ENCODE measurements at places on chromosomes 12 and 14.
A peak's percentile ranks its signal among the peaks of the same experiment; 100 is the strongest.

- DNase-seq: peak; percentile 85
These were observed at the start of gene STXBP6 for GRCh38 chr14:25049568-25050268. TSS of gene STXBP6 (minus strand) at chr14:25050147. CDS start at chr14:24974818, 75,329 bp downstream.

GRCh38 chr14:24940213-24940783 lies 109.6 kb downstream of the STXBP6 start:
- no peak for DNase-seq

DNA sequence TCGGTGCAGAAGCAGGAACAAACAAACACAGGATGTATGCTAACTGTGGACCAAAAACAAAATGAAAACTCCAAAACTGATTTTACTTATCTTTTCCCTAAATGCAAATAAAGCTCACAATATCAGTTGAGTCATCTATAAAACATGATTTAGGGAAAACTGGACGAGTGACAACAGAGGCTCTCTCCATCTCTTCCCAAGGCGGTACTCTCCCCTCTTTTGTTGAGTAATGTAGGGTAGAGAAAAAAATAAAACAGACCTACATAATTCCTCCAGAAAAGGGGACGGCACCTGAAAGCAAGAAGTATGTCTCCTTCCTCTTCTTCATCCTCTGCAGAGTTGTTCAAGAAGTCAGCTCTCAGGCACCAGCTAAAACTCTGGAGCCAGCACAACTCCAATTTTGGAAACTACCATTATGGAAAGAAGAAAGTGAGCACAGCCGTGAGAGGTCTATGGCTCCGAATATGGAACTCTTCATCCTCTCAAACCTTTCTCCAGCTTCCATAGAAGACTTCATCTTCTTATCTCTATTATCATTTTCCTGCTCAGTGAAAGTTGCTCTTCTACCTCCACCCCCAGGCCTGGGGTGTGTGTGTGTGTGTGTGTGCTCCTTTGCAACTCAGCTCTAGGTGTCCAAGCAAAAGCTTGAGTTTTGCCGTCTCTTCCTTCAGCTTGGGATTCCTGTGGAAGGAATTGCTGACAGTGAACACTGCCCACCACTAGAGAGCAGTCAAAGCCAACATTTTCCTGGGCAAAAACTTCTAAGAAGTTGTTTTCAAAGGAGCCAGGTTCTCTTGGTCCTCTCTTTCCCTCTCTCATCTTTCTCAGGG lies 155.4 kb downstream of the DIO2 start:
- peak; percentile 82 for DNase-seq

DNA sequence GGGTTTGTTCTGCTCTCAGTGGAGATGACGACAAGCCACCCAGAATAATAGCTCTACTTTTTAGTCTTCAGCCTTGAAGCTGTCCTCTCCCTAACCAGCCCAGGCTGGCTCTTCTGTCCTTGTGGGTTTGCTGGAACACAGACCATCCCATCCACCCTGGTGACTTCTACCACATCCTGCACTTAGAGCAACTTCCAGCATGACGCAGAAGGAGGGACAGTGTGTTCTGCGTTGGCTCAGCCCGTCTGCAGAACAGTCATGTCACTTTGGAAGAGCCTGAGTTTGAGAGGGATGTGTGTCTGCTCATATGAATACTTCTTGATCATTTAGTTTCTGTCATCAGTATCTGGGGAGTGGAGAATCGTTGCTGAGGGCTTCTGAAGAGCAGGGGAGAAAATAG lies 198.0 kb downstream of the CACNA1C start:
- DNase-seq: no peak

GRCh38 chr12:31466768-31467167 lies 124.2 kb downstream of the DENND5B start:
- no peak for DNase-seq

DNA sequence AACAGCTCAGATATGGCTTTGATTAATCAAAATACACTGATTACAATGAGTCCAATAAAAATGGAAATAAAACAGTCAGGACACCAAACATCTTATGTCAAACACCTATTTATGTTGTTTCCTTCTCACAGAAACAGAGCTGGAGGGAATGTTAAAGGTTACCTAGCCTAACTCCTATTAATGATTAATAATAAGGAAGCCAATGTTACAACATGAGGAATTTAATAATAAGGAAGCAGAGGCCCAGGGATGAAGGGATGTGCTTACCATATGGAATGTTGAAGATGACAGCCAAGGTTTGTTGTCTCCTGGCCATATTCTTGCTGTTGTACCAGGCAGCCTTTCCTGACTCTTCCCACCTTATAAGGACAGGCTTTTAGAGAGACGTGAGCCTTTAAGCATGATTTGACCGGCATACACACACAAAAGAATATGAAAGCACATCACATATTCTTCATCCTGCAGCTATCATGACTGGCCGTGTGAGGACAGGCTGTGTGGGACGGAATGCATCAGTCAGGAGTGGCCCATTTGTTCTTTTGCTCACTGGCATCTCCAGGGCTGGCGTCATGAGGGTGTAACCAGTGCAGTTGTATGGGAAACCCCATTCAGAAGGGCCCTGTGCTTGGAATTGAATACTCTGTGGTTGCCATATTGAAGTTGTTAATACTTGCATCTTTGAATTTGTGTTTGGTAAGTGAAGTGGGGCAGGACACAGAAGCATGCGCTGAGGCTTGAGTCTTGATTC lies 3.1 kb upstream of the GPRC5D start:
- no peak for DNase-seq

- no peak for DNase-seq
These were observed 9.0 kb downstream of the TUBA1C start for GRCh38 chr12:49273726-49274395.

- DNase-seq: no peak
These were observed 719 bp upstream of the SRSF9 start for GRCh38 chr12:120470150-120470784.

DNA sequence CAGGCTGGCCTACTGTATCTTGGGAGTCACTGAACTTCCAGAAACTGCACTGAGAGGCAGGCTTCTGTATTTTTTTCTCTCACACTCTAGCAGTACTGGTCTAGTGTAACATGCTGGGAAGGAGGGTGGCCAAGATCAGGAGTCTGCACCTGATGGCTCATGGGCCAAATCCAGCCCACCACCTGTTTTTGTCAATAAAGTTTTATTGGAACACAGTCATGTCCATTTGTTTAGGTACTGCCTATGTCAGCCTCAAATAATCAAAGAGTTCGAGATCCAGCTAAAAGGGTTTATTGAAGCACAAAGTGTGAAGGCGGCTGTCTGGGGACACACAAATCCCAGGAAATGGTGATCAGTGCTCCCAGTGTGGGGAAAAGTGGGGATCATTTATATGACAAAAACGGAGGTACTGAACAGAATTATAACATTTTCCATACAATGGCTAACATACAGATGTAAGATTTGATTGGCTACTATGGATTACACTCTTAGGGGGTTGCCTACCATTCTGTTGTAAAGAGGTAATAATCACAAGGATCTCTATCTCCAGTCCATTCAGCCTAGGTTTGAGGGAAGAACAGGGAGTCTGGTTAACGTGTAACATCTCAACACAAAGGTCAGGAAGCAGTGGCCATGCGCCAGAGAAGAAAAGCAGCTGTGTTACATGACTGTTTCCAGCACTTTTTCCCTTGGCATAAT lies 12.9 kb downstream of the USP30 start:
- DNase-seq: no peak

DNA sequence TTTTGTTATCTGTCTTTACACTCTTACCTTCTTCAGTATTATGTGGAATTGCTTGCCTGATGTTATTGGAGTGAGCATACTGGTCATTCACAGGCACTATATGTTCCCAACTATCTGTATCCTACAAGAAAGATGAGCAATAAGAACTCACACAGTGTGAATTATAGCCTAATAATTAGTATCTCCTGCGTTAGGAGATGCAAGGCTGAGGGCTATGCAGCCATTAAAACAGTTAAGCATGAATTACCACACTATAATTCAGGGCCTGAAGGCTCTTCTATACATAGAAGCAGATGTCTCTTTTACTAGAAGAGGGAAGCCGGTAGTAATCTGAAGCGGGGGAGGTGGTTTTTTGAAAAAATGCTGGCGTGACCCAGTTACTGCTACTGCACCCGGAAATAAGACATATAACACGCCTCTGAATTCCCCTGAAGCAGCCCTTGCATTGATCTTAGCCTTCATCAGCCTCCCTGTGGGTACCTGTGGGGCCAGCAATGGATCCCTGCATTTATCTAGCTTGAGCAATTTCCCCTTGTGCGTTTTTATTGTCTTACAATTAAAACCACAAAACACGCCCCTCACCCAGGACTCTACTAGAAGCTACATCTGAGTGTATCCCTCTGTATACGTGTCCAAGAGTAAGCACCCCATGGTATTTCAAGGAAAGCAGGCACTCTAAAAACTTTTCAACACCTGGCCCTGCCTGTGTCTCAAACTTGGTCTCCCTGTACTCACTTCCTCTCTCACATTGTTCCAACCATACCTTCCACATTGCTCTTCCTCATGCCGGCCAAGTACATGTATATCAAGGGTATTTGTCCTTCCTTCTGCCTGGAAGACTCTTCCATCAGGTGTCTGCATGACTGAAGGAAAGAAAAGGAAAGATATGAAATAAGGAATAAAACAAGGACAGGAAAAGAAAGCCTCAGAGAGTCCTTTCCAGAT lies 210.9 kb upstream of the ARID2 start:
- no peak for DNase-seq

- DNase-seq: no peak
These were observed 15.3 kb downstream of the KRT76 start for GRCh38 chr12:52761802-52762201.

DNA sequence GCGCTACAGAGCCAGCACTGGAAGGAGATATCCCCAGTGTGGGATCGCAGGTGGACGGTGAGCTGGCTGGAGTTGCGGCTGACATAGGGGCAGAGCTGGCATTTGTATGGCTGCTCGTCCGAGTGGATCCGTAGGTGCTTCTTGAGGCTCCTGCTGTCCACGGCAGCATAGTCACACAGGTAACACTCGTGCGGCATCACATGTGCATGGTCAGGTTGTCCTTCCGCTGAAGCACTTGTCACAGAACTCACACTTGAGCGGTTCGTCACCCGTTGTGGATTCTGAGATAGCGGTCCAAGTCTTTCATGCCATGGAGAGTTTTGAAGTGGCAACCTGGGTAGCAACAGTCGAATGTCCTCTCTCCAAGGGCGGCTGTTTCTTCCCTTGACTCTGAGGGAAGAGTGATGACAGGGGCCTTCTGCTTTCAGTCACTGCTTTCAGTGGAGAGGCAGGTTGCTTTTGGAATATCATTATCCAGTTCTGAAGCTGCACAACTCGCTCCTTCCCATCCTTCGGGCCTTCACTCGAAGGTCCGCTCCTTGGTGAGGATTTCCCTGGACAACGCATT lies 37.0 kb upstream of the SAV1 start:
- no peak for DNase-seq

- no peak for DNase-seq
These were observed 29.3 kb downstream of the CALM1 start for GRCh38 chr14:90426031-90426540.

GRCh38 chr12:58833853-58834252 lies 86.5 kb downstream of the LRIG3 start:
- DNase-seq: peak; percentile 65

DNA sequence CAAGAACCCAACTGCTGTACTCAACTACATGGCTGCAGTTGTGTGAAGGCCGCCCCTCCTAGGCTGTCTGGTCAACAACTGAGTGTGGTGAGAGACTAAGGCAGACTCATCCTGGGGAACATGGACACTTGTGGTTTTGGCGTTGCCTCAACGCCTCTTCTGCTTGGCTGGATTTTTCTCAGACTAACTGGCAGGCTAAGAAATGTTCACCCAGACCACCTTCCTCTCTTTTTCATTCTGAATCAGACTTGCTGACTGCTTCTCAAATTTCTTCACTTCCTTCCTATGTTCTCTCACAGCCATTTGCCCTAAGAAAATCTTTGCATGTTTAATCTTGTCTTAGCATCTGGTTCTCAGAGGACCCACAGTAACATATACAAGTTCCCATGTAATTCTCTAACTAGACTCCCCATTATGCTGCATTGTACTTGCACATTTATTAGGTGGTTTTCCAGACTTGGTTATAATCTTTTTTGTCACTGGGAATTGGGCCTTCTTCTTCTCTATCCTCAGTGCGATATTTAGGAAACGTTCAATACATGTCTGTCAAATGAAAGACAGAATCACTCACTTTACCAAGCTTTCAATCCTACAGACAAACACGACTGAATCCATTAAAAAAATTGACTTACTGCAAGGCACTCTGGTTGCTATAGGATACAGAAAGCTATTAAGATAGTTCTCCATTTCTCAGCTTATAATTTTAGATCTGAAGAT lies 327.6 kb downstream of the CCER1 start:
- DNase-seq: no peak

DNA sequence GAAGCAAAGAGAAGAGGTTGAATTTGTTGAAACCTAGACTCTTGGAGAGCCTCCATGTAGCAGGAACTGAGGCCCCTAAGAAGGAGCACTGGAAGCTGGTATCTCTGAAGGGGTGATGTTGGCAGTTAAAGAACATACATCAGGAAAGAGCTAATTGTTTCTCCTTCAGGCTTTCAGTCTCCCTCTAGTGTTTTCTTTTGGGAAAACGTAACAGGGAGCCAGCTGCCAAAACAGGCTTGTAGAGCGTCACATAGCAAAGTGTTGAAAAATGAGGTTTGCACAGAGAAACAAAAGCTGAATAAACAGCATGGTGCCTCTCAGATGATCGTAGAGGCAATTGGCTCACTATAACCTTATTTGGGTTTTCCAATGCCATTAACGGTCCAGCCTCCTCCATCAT lies 46.9 kb upstream of the CAND1 start:
- no peak for DNase-seq

DNA sequence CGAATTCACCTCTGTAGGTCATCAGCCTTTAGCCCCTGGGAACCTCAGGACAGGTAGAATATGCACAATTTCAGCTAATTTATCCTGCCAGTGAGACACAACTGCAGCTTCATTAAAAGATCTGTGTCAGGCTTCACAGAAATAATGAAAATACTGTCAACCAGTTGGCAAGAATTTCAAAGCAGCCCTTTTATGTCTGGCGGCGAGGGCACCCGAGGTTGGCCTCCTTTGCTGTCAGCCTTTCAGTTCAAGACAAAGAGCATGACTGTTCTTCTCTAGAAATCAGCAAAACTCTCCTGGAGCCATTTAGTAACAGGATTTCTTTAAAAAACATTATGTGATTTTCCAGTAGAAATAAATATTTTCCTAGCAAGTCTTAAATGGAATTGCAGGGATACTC lies 75.9 kb downstream of the BBS10 start:
- no peak for DNase-seq

- peak; percentile 3 for DNase-seq
These were observed 128.0 kb upstream of the OVCH1 start for GRCh38 chr12:29625359-29625953.

GRCh38 chr12:125531574-125531973 lies 466.3 kb downstream of the AACS start:
- DNase-seq: no peak

- DNase-seq: no peak
These were observed 334.9 kb downstream of the RMST start for GRCh38 chr12:97797473-97797872.

GRCh38 chr14:68317239-68317638 lies 475.6 kb downstream of the ZFP36L1 start:
- no peak for DNase-seq

- DNase-seq: peak; percentile 78
These were observed 226.9 kb upstream of the CRY1 start for GRCh38 chr12:107320033-107320928.

- no peak for DNase-seq
These were observed 32.4 kb downstream of the EPS8 start for GRCh38 chr12:15756822-15757221.
